Activated CD4-positive, alpha-beta T cell treated with anti-CD3 and anti-CD28 coated beads, Interleukin-2, amount 10 ng/mL, durations not matched to agents 24 days and 14 days (primary cell): ENCODE measurements at places on chromosomes 4 and X. TPM values are rescaled to one million over a fixed set of nuclear protein-coding genes. Genes with fewer than 3 reads are reported as not detected.
A peak's percentile ranks its signal among the peaks of the same experiment; 100 is the strongest.

Gene SPANXN2
- not detected in 2 replicates for total RNA-seq

Gene CFI
- total RNA-seq: not detected in 2 replicates

DNA sequence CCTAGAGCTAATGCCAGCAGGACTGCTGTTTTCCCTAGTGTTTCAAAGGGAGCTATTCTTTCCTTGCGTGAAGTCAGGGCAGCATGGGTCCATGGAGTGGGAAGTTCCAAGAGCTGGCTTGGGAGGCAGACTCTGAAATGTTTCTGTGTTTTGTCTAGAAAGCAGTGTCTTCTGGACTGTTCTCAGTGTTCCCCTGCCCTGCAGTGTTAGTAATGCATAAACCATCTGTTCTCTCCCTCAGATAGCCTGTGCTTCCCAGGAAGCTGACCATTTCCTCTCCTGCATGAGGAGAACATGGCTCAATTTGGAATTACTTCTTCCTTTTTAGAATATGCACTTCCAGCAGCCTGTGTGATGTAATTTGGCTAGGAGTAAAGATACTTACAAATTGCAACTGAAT is 116.7 kb upstream of the CXCL13 start:
- no peaks in the 10 kb centered on the region for H3K4me1 ChIP-seq
- H3K4me3 ChIP-seq: no peak overlapping the region
- no peaks in the 10 kb centered on the region for H3K36me3 ChIP-seq
- DNase-seq: no peak
- H3K27me3 ChIP-seq: peaks cover 4% of the 10 kb centered on the region

- no peaks in the 10 kb centered on the region for H3K27me3 ChIP-seq
- no peak for DNase-seq
- no peak overlapping the region for H3K4me3 ChIP-seq
- H3K4me1 ChIP-seq: no peaks in the 10 kb centered on the region
Observed at GRCh38 chrX:110026099-110026844, 23.4 kb downstream of the TMEM164 start.

DNA sequence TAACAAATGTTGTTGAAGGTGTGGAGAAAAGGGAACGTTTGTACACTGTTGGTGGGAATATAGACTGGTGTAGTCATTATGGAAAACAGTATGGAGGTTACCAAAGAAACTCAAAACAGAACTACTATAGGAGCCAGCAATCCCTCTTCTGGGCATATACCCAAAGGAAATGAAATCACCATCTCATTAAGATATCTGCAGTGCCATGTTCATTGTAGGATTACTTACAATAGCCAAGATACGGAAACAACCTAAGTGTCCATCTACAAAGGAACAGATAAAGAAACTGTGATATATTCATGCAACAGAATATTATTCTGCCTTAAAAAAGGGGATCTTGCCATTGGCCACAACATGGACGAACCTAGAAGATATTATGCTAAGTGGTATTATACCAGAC is 22.2 kb downstream of the APBB2 start:
- H3K27me3 ChIP-seq: peaks cover 2% of the 10 kb centered on the region
- H3K4me3 ChIP-seq: no peak overlapping the region
- no peaks in the 10 kb centered on the region for H3K4me1 ChIP-seq
- DNase-seq: no peak

DNA sequence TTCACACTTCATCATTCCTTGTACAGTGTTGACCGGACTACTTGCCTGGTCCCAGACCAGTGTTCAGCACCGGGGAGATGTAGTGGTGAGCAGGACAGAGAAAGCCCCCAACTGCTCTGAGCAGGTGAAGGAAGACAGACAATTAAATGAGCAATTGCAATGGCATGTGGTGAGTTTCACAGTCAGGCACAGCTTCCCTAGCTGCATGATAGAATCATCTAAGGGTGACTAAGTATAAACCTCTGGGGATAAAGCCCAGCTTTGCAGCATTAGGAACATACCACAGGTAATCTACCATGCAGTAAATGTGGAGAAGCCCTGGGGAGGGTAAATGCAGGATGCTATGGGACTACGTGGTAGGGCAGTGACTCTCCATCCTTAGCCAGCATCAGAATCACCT is 47.8 kb downstream of the TMA16 start:
- DNase-seq: no peak
- no peaks in the 10 kb centered on the region for H3K27me3 ChIP-seq
- no peak overlapping the region for H3K4me3 ChIP-seq
- no peak overlapping the region for H3K27ac ChIP-seq
- peaks cover 2% of the 10 kb centered on the region for H3K4me1 ChIP-seq

DNA sequence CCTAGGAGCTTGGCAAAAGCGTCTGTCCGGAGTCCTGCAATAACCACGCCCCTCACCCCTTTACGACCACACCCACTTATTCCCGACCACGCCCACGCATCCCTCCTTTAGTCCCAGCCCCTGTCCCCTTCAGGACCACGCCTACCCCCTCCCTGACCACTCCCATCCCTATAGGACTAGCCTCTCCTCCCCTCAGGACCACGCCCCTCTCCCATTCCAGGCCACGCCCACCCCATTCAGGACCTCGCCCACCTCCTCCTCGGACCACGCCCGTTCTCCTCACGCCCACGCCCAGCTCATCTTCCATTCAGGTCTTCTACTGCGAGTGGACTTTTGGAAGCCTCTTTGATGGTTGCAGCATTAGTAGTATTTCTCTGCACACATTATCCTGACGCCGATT is 131.2 kb upstream of the STX18 start:
- H3K27me3 ChIP-seq: no peaks in the 10 kb centered on the region
- no peaks in the 10 kb centered on the region for H3K4me1 ChIP-seq
- no peak overlapping the region for H3K4me3 ChIP-seq
- no peaks in the 10 kb centered on the region for H3K36me3 ChIP-seq
- DNase-seq: no peak

DNA sequence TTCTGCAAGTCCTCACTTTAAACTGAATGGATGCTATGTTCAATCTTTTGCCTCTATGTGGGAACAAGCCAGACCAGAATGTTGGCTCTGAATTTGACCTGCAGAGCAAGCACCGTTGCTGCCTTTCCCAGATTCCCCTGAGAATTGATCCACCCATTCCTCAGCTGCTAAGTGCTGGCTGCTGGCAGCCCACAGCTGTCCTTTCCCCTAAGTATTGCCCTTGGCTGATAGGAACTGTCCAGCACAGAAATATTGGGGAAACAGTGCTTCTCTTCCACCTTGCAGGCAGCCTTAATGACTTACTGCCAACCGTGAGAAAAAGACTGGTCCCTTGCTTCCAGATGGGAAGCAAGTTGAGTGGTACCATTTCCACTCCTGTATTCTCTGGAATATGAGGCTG is 475.9 kb downstream of the PDHA2 start:
- no peaks in the 10 kb centered on the region for H3K4me1 ChIP-seq
- no peak overlapping the region for H3K4me3 ChIP-seq
- no peak for DNase-seq
- no peaks in the 10 kb centered on the region for H3K36me3 ChIP-seq
- no peaks in the 10 kb centered on the region for H3K27me3 ChIP-seq
- no peak overlapping the region for H3K27ac ChIP-seq

- H3K27ac ChIP-seq: no peak overlapping the region
- peaks cover 2% of the 10 kb centered on the region for H3K27me3 ChIP-seq
- H3K4me1 ChIP-seq: no peaks in the 10 kb centered on the region
- H3K36me3 ChIP-seq: no peaks in the 10 kb centered on the region
- no peak overlapping the region for H3K4me3 ChIP-seq
Observed at GRCh38 chr4:182556580-182556979, 313.4 kb downstream of the TENM3 start.

GRCh38 chr4:85734424-85734831 is 259.5 kb downstream of the ARHGAP24 start:
- DNase-seq: no peak
- H3K27me3 ChIP-seq: no peaks in the 10 kb centered on the region
- no peaks in the 10 kb centered on the region for H3K36me3 ChIP-seq

DNA sequence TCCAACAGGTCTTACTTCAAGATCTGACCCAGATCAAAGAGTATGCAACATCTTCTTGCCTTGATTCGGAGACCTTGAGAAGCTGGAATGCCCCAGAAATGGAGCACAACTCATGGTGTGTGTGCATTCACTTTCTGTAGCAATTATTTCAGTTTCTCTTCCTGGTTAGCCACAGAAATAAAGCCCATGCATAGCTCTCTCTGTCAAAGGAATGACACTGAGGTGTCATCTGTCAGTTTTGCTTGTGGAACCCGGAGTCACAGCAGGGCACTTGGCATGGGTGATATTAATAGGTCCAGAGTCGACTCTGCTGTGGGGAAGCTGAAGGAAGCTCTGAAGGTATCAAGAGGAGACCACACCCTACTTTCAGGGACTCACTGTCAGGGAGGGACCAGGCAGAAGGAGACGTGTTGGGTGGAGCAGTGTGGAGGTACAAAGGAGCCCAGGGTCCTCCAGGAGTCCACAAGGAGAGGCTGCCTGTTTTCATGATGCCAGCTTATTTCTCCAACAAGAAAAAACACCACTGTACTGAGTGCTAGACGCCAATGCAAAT is 10.7 kb downstream of the CLNK start:
- no peaks in the 10 kb centered on the region for H3K27me3 ChIP-seq
- peak; percentile 67 for DNase-seq
- no peak overlapping the region for H3K4me3 ChIP-seq

- H3K27ac ChIP-seq: no peak overlapping the region
- no peaks in the 10 kb centered on the region for H3K4me1 ChIP-seq
- no peaks in the 10 kb centered on the region for H3K27me3 ChIP-seq
- no peak overlapping the region for H3K4me3 ChIP-seq
Observed at GRCh38 chr4:102061133-102061532, 270.6 kb downstream of the BANK1 start.

- H3K4me3 ChIP-seq: no peak overlapping the region
- no peaks in the 10 kb centered on the region for H3K4me1 ChIP-seq
- H3K27ac ChIP-seq: no peak overlapping the region
Observed at GRCh38 chr4:80305466-80305865, 30.1 kb upstream of the CFAP299 start.

DNA sequence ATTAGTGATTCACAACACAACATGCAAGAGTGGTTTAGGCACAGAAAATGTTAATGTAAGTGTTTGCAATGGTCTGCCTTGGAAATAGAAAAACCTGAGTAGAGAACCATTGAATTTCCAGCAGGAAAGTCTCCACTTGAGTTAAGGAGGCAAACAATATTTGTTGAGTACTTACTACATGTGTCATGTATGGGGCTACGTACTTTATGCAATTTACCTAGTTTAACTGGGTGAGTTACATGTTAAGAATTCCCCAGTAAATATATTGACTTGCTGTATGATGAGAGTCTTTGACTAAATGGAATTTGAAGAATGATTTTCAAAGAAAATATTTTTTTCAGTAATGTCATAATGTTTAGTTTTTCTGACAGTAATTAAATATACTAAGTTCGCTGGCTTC is 7.8 kb upstream of the NPNT start:
- peaks cover 17% of the 10 kb centered on the region for H3K27me3 ChIP-seq
- H3K27ac ChIP-seq: no peak overlapping the region
- no peaks in the 10 kb centered on the region for H3K4me1 ChIP-seq
- no peak overlapping the region for H3K4me3 ChIP-seq
- no peaks in the 10 kb centered on the region for H3K36me3 ChIP-seq

DNA sequence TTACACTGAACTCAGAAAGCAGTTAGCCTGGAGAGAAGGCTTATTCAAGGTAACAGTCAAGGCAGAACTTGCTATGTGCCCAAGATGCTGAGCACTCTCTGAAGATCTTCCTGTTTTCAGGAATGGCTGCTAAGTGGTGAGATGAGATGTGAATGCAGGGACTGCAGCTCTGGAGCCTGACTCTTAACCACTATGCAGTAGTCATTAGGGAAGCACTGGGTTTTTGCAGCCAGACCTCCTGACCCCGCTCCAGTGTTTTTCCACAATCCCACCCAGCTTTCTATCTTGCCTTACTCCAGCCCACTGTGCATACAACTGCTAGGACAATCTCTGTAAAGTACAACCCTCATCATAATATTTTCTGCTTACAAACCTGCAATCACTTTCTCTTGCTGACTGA is 95.2 kb upstream of the LNX1 start:
- H3K27ac ChIP-seq: no peak overlapping the region
- H3K36me3 ChIP-seq: no peaks in the 10 kb centered on the region
- peaks cover 7% of the 10 kb centered on the region for H3K4me1 ChIP-seq
- DNase-seq: no peak
- peaks cover 3% of the 10 kb centered on the region for H3K27me3 ChIP-seq

GRCh38 chr4:95360906-95361695 is 187.7 kb downstream of the UNC5C start:
- H3K27me3 ChIP-seq: no peaks in the 10 kb centered on the region
- no peak overlapping the region for H3K27ac ChIP-seq
- H3K4me1 ChIP-seq: no peaks in the 10 kb centered on the region
- no peaks in the 10 kb centered on the region for H3K36me3 ChIP-seq
- no peak for DNase-seq
- no peak overlapping the region for H3K4me3 ChIP-seq

Gene CT45A1
- not detected in 2 replicates for total RNA-seq

Gene ELK1
- 104 and 112 TPM in 2 replicates for total RNA-seq

GRCh38 chr4:99002279-99002678 is 6.8 kb downstream of the METAP1 start:
- no peak overlapping the region for H3K27ac ChIP-seq
- H3K4me3 ChIP-seq: no peak overlapping the region
- DNase-seq: peak; percentile 21
- no peaks in the 10 kb centered on the region for H3K27me3 ChIP-seq
- peaks cover 14% of the 10 kb centered on the region for H3K36me3 ChIP-seq

- H3K27me3 ChIP-seq: no peaks in the 10 kb centered on the region
- H3K36me3 ChIP-seq: no peaks in the 10 kb centered on the region
- H3K4me1 ChIP-seq: no peaks in the 10 kb centered on the region
Observed at GRCh38 chr4:79397951-79398350, 10.1 kb downstream of the GK2 start.
